NCI-H187 treated with DMSO at 0.1 percent for 48 hours (cell line): ENCODE measurements at places on chromosomes 2 and 18.

DNA sequence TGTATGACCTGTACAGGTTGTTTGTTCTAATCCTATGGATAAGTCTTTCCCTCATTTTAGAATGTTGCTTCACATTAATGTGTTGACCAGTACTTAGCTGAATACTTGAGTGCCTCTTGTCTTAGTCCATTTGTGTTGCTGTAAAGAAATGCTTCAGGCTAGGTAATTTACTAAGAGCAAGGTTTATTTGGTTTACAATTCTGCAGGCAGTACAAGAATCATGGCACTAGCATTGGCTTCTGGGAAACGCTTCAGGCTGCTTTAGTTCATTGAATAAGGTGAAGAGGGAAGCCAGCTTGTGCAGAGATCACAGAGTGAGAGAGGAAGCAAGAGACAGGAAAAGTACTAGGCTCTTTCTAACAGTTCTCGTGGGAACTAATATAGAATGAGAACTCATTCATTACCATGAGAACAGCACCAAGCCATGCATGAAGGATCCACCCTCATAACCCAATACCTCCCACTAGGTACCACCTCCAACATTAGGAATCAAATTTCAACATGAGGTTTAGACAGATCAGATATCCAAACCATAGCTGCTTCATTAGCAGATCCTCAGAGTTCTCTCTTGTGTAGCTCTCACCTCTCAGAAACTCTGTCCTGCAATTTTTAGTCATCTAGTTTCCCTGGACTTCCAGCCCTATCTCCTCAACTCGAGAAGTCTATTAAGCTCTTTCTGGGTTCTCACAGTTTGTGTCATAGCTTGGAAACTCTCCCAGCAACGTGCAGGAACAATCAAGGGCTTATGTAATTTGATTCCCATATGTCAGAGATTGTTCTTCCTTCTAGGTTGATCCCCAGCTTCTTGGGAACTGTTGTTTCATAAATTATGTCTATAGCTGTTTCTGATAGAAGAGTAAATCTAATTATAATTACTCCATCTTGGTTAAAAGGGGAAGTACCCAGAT is 2082.3 kb upstream of the CELF4 start:
- DNase-seq: peak; percentile 92

GRCh38 chr2:235052514-235053354 is 100.9 kb downstream of the SH3BP4 start:
- no peak for DNase-seq

DNA sequence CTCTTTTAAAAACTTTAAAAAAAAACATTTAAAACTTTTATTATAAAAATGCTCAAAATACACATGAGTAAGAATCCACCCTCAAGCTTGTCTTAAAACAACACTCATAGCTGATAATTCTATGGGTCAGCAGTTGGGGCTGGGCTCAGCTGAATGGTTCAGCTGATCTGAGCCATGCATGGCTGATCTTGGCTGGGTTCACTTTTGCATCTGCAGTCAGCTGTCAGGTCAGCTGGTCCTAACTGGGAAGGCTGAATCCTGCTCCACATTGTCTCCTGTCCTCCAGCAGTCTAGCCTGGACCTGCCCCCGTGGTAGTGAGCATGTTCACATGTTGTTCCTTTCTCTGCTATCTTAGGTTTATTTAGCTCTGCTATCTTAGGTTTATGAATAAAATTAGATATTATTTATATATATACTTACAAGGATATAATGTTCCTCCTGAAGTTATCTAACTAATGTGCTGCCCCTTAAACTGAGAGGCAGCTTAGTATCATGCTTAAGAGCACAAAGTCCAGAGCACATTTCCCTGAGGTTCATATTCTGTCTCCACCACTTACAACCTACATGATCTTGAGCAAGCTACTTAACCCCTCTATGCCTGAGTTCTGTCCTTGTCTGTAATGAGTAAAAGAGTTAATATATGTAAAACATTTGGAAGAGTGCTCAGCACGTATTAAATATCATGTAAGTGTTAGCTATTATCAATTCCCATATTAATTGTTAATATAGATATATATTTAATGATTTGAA is 309.4 kb downstream of the PTPRM start:
- no peak for DNase-seq

DNA sequence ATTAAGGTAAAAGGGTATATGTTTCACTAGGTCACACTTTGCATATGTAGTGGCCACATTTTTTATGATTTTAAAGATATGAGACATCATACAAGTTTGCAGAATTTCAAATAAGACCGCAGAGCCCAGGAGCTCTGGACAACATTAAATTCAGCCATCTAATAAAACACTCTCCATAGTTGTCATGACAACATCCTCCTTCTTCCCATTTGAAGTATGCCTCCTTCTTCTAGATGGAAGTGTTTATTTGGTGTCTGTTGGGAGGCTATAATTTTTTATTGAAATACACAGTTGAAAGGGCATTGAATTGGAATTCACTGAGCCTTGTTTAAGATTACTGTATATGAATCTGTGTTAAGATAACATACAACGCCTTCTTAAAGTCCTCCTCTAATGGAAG is 467.3 kb downstream of the CMPK2 start:
- no peak for DNase-seq

GRCh38 chr2:231342061-231342711 is 53.3 kb upstream of the B3GNT7 start:
- no peak for DNase-seq

DNA sequence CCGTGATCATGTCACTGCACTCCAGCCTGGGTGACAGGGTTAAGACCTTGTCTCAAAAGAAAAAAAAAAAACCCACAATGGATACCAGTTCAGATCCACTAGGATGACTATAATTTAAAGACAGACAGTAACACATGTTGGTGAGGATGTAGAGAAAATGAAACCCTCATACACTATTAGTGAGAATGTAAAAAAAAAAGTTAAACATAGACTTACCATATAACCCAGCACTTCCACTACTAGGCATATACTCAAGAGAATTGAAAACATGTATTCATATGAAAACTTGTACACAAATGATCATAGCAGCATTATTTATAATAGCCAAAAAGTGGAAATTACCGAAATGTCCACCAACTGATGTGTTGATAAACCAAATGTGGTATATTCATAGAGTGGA is 48.7 kb downstream of the KIF3C start:
- DNase-seq: no peak

DNA sequence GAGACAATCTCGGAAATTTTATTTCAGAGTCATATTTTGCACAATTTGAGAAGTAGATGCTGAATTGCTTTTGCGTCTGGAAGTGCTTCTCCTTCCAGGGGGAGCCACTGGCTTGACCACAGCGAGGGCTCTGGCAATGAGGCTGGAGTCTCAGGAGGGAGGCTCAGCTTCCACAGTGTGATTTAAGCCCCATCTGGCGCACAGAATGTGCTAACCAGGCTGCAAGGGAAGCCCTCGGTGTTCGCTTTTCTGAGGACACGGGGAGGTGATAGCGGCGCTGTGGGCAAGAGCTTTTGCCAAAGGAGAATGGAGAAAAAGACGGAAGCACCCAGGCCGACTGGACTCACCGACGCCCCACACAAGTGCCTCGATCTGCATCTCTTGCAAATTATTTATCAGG is 52.4 kb downstream of the ADI1 start:
- no peak for DNase-seq

DNA sequence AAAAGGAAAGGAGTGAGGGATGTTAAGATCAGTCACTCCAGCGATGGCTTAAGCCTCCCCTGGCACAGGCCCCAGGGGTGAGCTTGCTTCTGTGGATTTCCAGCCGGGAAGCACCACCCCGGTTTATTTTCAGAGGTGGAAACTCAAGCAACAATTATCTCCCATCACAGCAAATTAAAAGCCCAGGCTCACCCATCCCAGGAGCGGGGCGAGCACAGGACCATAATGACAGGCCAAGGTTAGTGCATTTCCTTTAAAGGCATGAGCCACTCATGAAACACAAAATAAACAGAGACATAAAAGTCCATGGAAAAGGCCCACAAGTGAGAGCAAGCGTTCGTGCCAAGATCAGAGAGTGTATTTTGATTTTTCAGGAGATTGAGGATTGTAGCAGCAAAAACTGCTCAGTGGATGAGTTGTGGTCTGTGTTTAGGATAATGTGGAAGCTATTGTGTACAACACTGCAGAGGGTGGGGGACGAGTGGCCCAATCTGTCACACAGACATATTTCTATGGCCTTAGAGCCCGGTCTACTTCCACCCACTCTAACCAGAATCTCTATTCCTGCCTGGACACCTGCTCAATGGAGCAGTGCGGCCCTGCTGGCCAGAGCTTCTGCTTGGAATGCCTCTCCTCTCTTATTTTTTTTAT is 111.4 kb upstream of the CDC42EP3 start:
- no peak for DNase-seq
